ENCODE measurements at places on chromosomes 6 and 20. TPM values are rescaled to one million over a fixed set of nuclear protein-coding genes. Genes with fewer than 3 reads are reported as not detected.

Gene SLC22A1
- 0.12 TPM for polyA plus RNA-seq

Gene RWDD2A
- 1.5 TPM for polyA plus RNA-seq

Gene FUT9
- polyA plus RNA-seq = 0.85 TPM

Gene NRN1
- 0.11 TPM for polyA plus RNA-seq

Gene LY6G6F
- not detected for polyA plus RNA-seq

Gene PDE10A
- polyA plus RNA-seq = 1.1 TPM

Gene TAAR6
- polyA plus RNA-seq = 0.06 TPM

Gene PSORS1C1
- polyA plus RNA-seq = 0.12 TPM

Gene BFSP1
- 1.5 TPM for polyA plus RNA-seq

Gene PRKN
- 0.19 TPM for polyA plus RNA-seq

Gene RAB44
- polyA plus RNA-seq = 0.03 TPM

Gene HLA-DQB2
- polyA plus RNA-seq = not detected

Gene PACSIN1
- polyA plus RNA-seq = 5.9 TPM
